ENCODE measurements at places on chromosomes 3 and 15. TPM values are rescaled to one million over a fixed set of nuclear protein-coding genes. Genes with fewer than 3 reads are reported as not detected.

DNA sequence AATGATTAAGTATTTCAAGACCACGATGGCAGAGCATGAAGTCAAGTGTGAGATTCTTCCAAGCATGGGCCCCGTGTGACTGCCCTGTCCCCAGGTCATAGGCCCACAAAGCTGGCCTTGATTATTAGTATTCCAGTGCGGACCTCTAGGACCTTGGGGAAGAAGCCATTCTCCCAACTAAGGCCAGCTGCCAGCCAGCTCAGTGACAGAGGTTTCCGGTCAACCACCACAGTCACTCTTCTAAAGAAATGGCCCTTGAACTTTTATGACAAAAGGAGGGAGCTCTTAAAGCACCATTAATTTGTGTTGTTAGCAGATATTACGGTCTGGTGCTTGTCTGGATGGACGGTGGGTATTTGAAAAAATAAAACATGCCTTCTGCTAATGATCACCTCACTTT, 28.0 kb downstream of the FAM3D start:
- no peak for DNase-seq

- DNase-seq = no peak
Measured at GRCh38 chr15:44735482-44736180, 697 bp upstream of the TRIM69 start.

The STAC gene
- 0.52 TPM for total RNA-seq

GRCh38 chr15:31379042-31379441, 52.4 kb downstream of the KLF13 start:
- DNase-seq = no peak

The HCLS1 gene
- not detected for total RNA-seq

- DNase-seq = peak; percentile 100
Measured at GRCh38 chr15:73950831-73951561, 24.7 kb downstream of the LOXL1 start.

DNA sequence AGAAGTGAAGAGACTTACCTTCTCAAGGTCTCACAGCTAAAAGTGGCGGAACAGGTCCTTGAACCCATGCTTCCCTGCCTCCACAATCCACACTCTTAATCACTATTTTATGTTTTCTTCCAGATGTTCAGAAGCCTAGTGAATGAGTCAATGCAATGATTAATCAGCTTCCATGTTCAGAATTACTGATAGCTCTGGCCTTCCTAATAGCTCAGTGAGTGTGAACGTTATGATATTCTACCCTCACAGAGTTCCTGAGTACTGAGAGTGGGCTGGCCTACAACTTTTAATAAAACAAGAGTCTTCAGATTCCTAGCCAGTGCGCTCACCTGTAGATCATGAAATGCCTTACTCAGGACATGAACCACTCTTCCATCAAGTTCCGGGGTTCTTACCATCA, 443.0 kb upstream of the ADAMTS9 start:
- no peak for DNase-seq

DNA sequence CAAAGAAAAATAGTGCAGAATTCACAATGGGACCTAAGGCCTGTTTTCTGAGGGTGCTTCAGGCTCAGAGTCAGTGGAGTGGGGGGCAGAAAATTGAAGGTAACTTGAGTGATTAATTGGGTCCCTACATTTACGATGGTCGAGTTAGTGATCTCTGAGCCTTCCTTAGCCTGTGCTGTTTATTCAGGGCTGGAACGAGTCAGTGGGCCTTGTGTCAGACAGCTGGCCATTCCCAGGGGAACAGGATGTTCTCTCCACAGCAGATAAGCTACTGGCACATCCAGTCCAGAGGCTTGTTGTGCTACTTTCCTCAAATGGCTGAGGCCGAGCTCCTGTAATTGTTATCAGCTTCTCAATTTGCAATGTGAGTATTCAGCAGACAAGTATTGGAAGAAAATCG, 29.2 kb upstream of the CNTN3 start:
- peak; percentile 29 for DNase-seq

GRCh38 chr3:42347928-42348327, 62.5 kb downstream of the LYZL4 start:
- DNase-seq = no peak

DNA sequence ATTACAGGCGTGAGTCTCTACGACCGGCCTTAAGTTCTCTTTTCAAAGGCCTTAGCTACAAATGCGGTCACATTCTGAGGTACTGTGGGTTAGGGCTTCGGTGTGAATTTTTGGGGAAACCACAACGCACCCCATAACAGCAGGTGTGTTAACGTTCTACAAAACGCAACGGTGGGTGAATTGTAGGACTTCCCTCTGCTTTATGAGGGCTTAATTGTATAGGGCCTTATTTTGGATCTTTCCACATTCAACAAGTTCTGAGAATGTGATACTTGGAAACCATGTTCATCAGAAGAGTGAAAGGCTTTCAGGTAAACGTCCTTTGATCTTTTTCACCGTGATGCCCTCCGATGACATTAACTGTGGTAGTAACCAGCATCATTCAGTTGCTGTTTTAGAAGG, 998.6 kb upstream of the CFAP20DC start:
- no peak for DNase-seq

DNA sequence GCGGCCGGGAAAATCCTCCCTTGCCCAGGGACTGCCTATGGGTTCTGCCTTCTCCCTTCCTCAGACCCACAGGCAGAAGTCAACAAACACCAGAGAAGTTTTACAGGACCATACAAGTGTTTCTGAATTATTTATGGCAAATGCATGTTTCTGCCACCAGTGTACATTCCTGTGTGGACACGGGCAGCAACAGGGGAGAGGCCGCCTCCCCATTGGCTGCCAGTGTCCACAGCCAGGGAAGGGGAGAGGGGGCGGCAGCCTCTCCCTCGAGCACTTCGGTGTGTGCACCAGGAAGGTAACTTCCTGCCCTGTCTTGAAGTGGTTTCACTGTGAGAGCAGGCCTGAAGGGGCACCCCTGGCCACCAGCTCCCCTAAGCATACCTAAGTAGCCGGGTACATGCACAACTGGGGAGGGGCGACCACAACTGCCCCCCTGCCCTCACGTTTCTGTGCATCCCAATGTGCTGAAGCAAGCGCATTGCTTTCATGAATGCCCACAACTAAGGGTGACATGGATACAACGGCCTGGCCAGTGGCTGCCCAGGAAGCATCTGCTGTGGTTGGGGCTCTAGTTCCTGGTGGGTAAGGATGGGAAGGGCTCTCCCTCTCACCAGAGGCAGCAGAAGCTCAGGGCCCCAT, 14.8 kb upstream of the SHISA5 start:
- no peak for DNase-seq

DNA sequence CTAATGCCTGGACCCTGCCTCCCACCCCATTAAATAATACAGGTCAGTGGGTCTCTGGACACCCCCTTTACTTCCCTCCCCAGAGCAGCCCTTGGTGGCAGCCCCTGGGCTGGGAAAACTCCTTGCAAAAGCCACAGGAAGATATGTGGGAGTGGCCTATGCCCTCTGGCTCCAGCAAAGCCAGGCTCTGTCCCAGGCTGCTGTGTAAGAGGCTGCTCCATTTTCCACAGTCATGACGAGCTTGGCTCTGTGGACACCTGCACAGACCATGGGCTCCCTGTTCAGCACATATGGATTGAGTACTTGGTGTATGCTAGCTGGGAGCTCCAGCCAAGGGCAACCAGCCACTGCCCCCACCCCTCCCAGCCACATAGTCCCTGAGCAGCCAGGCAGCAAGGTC, 13.0 kb downstream of the CACNA2D2 start:
- no peak for DNase-seq

The SLC28A1 gene
- not detected for total RNA-seq

The CCR5 gene
- not detected for total RNA-seq

DNA sequence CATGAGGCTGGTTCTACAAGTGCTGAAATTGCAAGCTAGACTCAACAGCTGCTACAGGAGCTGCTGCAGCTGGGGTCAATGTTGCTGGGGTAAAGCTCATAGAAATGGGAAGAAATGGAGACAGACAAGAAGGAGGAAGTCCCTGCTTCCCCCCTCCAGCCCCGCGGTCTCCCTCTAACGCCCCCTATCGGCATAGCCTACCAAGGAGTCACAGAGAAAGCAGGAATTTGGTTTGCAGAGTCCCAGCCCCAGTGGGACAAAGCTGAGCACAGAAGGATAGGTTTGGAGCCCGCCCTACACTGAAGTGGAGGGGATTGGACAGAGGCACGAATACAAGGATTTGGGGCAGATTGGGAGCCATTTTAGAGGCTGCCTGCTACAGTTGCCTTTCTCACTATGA, 176.9 kb upstream of the ANKRD28 start:
- peak; percentile 29 for DNase-seq

DNA sequence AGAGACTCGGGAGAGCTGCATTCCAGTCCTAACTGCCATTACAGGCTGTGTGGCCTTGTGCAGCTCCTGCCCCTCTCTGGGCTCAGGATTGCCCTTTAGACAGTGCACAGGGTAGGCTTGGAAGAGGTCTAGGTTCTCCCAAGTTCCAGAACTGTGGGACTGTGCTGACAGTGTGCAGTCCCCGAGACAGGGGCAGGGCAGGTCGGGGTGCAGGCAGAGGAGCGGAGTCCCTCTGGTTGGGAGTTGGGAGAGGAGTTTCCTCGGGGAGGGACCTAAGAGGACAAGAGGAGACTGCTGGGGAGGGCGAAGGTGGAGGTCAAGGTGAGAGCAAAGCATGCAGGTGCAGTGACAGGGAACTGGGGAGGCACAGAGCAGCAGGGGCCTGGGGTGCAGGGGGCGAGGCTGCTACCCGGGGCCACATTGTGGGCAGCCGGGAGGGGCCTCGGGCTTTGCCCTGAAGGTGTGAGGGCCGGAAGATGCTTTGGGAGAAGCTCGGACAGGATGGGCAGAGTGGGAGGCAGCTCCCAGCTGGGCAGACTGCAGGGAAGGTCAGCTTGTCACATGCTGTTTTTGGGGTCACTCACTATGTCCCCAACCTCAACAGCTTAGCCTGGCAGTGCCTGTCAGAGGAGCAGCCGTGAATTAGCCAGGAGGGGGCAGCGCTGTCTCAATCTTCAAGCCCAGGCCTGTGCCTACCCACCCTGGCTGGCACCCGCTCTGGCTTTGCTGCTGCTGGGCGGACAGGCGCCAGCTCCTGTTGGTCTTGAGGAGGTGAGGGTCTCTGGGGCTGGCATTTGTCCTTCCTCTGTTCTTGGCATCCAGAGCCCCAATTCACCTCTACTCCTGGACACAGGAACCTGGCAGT, 15.4 kb upstream of the CSPG4 start:
- DNase-seq = peak; percentile 37

- DNase-seq = no peak
Measured at GRCh38 chr3:13540297-13540995, 8.5 kb upstream of the FBLN2 start.

GRCh38 chr3:74599564-74599963, 14.9 kb downstream of the CNTN3 start:
- no peak for DNase-seq

- DNase-seq = peak; percentile 32
Measured at GRCh38 chr15:65101411-65101890, 13.5 kb downstream of the UBAP1L start.

- peak; percentile 66 for DNase-seq
Measured at GRCh38 chr3:102068327-102068726, 219.0 kb downstream of the NFKBIZ start.

- DNase-seq = no peak
Measured at GRCh38 chr3:121592856-121593702, at the start of gene FBXO40. Gene FBXO40 (plus strand): TSS chr3:121593379. CDS start chr3:121620576, 27,197 bp downstream.

GRCh38 chr3:173510565-173510964, 113.0 kb downstream of the NLGN1 start:
- DNase-seq = no peak

DNA sequence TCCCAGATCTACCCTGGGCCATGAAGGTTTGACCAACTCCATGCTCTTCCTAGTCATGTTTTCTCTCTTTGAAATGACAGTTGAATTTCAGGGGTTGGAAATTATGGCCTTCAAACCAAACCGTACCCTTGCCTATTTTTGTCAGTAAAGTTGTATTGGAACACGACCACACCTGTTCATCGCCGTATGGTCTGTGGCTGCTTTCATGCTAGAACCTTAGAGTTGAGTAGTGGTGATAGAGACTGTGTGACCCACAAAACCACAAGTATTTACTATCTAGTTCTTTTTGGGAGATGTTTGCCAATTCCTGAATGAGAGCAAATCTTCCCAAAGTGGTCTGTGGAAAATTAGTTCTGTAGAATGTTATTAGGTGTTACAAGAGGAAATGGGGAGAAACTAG, 24.0 kb upstream of the STARD5 start:
- DNase-seq = no peak

The EFHB gene
- 0.34 TPM for total RNA-seq

The HDDC3 gene
- total RNA-seq = 11.9 TPM

DNA sequence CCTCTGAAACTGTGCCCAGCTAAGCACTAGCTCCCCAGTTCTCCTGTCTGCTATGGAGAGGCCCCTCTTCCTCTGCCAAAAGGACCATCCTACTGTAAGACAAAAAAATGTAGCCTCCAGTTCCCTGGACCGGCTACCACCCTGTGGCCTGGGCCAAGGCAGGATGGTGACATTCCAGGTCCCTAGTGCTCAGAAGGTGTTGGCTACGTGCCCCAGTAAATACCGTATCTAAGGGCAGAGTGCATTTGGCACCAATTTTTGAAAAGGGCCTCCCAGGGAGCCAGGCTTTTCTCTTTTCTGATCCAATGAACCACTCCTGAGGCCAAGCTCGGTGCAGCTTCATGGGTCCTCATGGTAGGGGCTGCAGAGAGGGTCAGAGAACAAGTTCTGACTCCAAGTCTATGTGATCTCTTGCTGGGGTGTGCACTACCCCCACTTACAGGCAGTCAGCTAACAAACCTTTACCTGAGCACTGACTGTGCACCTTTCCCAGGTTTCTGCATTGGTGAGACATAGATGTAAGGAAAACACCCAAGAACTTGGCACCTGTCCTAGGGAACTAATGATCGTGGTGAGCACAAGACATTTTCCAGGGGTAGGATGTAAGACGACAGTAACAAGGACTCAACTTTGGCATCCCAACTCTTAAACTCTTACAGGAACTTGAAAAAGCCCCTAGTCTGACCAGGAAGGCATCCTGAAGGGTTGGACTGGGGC, 32.6 kb downstream of the TLE3 start:
- no peak for DNase-seq

The IMPG2 gene
- total RNA-seq = 0.23 TPM

The CNTN4 gene
- not detected for total RNA-seq

DNA sequence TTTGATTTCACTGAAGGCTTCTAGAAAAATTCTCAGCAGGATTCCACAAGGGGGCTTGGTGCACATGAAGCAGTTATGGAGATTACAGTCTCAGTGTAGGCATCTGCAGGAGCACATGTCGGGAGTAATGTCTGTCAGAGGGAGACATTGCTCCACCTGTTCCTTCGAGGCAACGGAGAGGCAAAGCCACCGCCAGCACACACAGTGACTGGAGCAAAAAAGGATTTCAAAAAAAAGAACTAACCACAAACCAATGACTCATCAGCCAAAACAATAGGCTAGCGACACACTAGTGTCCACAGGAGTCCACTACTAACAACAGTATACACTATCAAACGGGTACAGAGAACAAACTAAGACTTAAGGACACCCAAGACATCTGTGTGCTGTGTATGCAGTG, 68.9 kb downstream of the NPTN start:
- DNase-seq = peak; percentile 93

DNA sequence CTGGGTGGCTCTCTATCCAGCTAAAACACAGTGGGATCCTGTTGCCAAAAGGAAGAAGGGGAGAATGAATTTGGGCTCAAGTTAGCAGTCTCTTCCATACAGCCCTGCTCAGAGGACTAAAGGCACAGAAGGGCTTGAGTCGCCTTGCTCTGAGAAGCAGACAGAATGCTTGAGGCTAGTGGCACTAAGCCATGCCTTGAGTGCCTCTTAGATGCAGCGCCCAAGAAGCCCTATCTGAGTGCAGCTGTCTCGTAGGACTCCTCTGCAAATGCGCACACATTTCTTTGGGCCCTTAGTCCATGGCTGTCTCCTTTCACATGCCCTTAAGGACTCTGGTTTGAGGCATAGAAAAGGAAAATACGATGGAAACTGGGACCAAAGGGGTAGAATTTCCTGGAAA, 211.3 kb upstream of the CHRM5 start:
- DNase-seq = no peak

- peak; percentile 45 for DNase-seq
Measured at GRCh38 chr15:77870195-77871065, 207.1 kb downstream of the TBC1D2B start.

All from LHCN-M2 (cell line).